ENCODE measurements at places on chromosomes 2 and 18.

DNA sequence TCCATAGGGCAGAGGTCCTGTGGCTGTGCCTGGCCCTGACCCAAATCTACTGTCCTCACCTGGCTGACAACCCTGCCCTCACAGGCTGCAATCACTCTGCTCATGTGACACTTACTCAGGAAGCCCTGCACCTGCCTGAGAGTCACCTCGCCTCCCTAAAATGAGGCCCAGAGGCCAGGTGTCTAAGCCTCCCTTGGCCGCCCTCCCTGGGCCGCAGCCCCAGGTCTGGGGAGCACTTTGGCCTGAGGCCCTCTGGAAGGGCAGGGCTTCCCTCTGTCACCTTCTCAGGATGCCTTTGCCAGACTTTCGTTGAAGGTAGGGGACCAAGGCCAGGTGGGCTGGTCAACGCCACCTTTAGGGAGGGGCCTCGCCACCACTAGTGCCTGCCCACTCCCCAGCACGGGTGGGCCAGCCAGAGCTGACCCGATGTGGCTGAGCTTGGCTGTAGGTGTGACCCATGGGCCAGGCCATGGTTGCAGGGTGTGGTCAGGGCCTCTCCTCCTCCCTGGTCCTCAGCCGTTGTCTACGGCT, 6.1 kb upstream of the GPC1 start:
- DNase-seq: no peak

DNA sequence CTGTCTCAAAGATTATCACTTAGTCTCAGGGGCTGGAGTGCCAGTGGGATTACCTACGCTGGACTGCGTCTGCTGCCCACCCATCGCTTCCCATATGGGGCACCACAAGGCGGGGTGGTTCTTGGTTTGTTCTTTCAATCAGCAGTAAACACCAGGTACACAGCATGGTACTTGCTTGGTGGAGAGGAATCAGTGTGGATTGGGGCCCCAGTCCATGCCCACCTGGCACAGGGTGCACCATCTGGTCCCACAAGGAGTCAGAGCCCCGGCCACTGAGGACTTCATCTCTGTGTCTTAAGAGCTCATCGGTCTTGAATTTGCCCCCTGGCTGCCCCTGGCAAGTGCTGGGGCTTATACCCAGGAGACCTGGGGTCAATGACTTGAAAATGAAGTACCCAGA, 96.2 kb downstream of the GLI2 start:
- no peak for DNase-seq

DNA sequence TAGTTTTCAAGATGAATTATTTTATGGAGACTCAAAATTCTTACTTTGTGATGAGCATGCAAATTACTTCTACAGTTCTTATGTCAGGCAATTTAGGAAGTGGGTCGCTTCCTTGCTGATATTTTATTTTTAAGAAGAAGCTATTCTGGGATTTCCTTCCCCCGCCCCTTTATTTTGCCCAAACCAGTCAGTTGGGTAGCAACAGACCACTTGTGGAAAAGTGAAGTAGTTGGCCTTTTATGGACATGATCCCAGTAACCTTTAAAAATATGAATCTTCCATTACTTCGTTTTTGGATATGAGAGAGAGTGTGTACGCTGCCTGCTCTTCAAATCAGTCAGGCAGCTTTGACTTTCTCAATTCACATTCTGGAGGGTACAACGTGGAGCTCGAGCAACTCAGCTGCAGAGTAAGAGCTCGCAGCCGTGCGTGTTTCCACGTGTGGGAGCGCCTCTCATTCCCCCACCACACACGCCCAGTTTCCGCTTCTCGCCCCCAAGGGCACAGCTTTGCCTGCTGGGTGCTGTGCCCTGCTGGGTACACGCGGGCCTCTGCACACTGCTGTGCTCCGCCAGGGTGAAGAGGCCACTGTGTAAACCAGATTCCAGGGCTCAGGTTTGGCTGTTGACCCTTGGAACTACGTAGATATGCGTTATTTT, 92.6 kb downstream of the ITGB1BP1 start:
- DNase-seq: no peak

DNA sequence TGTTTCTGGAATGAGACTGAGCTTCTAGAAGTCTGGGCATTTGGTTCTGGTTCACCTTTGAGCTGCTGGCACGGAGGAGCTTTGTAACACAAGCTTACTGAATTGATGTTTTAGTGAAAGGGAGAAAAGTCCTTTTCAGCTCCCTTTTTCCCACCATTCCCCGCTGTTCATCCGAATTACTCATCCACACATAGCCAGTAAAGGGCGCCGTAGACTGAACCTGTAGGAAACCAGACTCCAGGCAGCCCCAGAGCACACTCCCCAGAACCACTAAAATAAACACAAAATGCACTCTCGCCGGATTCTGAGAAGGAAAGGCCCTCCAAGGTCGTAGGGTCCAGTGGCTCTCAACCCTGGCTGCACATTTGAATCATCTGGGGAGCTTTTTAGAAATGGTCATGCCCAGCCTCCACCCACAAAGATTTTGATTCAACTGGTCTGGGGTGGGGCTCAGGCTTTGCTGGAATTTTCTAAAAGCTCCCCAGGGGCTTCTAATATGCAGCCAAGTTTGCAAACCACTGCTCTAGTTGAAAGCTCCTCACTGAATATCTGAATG, 29.6 kb downstream of the TCF7L1 start:
- no peak for DNase-seq

DNA sequence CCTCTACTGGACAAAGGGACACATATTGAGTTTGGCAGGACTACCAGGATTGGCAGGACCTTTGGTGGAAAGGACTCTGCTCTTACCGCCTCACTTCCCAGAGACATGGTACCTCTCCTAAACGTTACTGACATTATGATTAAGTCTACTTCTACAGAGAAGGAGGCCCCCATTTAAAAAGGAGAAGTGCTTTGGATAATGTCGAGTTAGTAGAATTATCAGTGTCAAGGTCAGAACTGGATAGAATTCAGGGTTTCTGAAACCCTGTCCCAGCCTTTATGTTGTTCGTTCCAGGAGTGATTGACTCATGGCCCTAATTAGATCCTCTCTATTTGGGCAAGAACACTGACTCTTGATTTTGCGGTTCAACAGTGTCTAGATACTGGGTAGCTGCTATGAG, 45.8 kb downstream of the LRRTM1 start:
- no peak for DNase-seq

- peak; percentile 38 for DNase-seq
Observed at GRCh38 chr2:127220102-127220767, at the start of gene CYP27C1. Gene CYP27C1 (minus strand): TSS chr2:127220299. CDS start chr2:127220270, 29 bp downstream.

DNA sequence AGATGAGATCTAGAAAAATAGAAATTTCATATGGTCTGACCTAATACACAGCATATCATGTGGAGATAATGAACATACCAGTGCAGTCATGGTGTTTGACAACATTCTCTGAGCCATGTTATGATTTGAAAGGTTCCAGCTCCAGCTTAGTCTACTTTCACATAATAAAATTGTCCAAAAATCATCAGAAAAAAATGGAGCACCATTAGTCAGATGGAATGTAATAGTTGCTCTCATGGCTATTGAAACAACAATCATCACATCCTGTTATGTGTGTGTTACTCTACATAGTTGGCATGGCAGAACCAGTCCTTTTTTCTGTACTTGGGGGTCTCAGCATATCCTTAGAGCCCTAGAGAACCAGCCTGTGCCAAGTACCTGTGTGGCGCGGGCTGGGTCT, 678.9 kb upstream of the FANCL start:
- DNase-seq: no peak

- no peak for DNase-seq
Observed at GRCh38 chr2:150599889-150600288, 112.4 kb upstream of the RND3 start.
